Upper lobe of left lung (tissue), 6 donors: ENCODE measurements at places on chromosomes 16 and 17.
A peak's percentile ranks its signal among the peaks of the same experiment; 100 is the strongest.

DNA sequence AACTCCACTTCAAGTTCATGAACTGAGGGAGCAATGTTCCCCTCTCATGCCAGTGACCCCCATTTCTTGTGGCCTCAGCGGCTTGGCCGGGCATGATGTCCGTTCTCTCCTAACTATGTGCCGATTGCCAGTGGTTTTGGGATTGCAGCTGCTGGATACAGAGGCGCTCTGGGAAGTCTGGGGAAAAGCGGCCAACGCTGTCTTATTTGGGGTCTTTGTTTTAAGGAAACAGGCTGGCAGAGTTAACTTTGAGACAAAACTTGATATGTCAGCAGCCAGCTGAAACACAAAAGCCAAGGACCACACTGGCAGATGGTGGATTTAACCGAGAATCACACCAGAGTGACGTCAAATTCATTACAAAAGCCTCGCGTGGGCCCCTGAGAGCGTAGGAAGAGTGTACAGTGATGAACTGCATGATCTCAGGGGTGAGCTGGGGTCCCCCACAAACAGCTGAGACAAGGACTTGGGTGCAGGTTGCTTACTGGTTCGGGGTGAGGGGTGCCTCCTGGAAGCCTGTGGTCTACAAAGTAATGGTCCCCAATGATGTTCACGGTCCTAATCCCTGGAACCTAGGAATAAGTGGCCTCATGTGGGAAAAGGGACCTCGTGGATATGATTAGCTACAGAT, 180.4 kb downstream of the IRF8 start:
- DNase-seq: no peak

DNA sequence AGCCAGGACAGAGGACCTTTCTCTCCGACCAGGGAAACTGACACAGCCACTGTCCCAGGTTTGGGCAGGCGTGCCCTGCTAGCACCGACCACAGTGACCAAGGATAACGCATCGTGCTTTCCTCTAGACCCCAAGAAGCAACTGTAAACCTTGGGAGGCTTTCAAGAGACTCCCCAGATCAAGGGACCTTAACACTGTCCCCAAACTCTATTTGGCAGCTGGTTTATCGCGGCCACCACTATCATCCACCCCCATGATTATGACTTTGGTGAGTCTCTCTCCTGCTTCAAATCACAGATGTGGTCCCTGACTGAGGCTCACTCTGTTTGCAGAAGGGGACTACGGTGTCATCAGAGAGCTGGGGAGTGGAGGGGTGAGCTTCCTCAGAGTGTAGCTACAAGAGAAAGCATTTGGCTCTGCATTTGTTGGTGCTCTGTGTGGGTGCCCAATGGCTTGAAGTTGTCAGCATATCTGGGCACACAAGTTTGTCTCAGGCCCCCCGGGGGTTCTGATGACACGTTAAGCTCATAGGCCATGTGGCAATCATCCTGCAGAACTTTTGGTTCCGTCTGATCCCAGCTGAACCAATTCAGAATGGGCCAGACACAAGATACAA, 408.0 kb downstream of the SLC39A11 start:
- no peak for DNase-seq

DNA sequence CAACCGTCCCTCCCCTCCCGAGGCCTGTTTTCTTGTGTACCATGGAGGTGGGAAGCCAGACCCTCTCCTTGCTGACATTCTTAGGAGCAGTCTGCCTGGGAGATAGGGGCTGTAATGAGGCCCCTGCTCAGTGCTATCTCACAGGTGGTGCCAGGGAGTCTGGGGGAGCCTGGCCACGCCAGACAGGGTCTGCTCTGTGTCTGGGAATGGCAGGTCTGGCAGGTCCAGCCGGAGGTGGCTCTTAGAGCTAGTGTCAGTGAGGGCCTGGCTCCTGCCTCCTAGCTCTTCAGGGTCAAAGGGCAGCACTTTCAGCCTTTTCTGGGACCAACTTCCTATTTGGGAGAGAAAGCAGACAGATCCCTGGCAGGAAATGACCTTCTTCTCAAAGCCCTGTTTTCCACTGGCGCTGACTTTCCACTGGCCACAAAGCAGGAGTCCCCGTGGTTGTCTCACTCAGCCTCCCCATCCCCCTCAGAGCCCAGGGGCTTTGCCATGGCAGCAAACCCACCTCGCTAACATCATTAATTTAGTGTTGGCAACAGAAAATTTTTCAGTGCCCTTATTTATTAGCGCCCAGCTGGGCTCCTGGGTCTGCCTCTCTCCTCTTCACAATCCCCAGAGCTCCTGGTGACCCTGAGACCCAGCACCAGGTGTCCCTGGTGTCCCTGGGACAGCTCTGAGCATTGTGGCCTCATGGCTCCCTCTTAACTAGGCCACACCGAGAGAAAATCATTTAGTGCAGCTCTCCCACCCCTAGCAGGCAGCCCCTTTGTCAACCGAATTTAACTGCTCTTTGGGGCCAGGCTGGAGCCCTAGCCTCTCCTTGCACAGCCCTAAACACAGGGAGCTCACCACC, 24.0 kb upstream of the DOK4 start:
- DNase-seq: no peak

- no peak for DNase-seq
Measured at GRCh38 chr17:39151943-39152818, 744 bp upstream of the PLXDC1 start.

GRCh38 chr16:50314665-50315064, 48.3 kb downstream of the ADCY7 start:
- no peak for DNase-seq

DNA sequence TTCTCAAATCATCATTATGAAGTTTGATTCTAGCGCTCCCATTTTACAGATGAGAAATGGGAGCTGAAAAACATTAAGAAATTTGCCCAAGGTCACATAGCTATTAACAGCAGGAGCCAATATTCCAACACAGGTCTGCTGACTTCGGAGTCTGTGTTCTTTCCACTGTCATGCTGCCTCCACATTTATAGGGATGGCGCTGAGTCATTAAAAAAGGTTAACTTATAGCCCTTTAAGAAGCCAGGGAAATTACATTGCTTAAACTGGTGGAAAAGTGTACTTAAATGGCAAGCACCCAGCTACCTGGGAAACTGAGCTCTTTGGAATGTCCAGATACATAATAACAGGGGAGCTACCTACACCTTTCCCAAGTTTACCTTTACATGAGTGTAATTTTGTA, 65.0 kb downstream of the TBX4 start:
- DNase-seq: no peak

DNA sequence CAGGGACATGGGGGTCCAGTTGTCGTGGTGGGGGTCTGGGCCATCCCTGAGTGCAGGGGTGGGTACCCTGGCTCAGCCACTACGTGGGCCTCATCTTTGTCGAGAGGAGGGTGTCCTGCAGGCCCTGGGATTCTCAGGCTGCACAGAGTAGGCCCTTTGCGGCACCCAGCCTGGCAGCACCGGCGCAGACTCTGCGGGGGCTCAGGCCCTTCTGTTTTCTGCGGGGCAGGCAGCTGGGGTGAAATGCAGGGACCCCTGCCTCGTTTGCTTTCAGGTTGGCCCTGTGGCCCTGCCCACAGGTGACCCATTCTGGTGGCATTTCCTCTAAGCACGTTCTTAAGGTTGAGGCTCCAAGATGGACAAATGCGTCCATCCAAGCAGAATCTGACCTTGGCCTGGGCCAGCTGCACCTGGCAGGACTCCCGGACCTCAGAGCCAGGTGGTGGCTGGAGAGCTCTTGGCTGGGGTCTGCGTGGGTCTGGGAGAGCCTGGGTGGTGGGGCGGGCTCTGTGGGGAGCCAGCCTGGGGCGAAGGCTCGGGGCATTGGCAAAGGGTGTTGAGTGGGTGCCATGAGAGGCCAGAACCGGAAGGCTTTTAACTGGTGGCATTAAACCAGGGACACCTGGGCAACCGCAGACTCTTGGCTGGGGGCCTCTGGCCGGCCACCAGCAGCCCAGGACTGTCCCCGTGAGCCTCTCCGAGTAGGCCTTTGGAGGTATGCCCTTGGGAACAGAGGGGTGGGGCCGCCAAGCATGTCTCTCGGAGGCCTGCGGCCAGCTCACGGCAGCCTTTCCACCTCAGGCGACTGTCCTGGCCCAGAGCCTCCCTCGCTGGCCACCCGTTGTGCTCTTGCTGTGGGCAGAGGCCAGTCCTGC, 16.9 kb downstream of the PRSS27 start:
- DNase-seq: no peak

DNA sequence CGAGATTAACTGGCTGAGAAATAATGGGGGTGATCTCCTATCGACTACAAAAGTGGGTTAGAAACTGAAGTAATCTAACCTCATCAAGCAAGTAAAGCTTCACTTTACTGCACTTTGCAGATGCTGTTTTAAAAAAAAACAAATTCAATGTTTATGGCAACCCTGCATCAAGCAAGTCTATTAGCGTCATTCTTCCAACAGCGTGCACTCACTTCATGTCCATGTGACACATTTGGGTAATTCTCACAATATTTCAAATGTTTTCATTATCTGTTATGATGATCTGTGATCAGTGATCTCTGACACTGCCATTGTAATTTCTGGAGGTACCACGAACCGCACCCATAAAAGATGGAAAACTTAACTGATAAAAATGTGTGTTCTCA, 70.8 kb downstream of the KANSL1 start:
- DNase-seq: no peak

GRCh38 chr17:32802306-32802705, 74.6 kb downstream of the MYO1D start:
- DNase-seq: no peak

- DNase-seq: no peak
Measured at GRCh38 chr16:80164966-80165550, 375.7 kb upstream of the DYNLRB2 start.

- no peak for DNase-seq
Measured at GRCh38 chr16:78778101-78779004, 678.9 kb downstream of the WWOX start.

DNA sequence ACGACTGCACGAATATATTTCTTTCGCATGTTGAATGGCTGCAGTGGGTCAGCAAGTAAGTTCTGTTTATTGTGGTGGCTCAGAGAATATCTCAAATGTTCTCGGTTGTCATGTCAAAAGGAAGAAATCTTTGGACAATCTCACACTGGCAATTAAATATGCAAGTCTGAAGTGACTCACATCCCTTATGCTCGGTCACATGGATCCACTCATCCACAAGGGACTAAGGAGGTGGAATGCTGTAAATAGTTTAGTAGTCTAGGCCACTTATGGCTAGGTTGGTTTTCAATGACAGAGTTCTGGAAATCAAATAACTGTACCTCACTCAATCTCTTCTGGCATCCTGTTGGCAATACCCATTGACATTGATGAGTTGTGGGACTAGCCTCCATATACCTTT, 33.0 kb upstream of the PMP22 start:
- no peak for DNase-seq

DNA sequence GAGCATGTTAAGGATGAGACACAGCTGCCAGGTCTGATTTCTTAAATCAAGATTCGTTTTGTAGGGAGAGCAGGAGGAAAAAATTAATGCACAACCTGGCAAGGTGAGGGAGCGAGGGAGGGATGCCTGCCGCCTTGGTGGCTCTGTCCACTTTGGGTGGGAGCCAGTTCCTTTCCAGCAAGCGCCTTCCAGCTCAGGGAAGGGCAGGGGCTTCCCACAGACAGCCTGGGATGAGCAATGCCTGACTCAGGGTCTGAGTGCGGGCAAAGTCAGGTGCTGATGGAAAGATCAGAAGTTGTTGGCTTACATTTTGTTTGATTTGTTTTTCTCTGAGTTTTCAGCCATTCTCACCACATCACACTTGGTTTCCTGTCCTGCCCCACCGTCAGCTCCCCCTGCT, 220.7 kb downstream of the ENGASE start:
- DNase-seq: no peak

DNA sequence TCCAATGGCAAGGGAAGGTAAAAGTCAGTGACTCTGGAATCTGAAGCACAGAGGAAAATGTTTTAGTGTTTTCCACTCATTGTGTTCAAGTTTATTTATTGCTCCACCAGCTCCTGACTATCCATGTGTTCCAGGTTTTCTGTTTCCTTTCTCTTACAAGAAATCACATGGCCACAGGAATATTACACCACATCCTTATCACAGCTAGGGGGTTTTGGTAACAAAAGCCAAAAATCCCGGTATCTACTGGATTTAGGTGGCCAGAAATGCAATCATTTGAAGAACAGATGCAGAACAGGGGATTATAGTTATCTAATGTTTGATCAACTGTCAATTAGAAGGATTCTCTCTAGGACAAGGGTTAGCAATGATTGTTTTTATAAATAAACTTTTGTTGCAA, 47.9 kb downstream of the STH start:
- no peak for DNase-seq

- no peak for DNase-seq
Measured at GRCh38 chr17:49565948-49566491, 9.7 kb upstream of the NXPH3 start.

- DNase-seq: no peak
Measured at GRCh38 chr16:47258874-47259461, 115.2 kb upstream of the NETO2 start.

GRCh38 chr16:75267631-75268264, 16.3 kb upstream of the BCAR1 start:
- DNase-seq: peak; percentile 84

GRCh38 chr16:88938777-88939244, 38.2 kb downstream of the CBFA2T3 start:
- no peak for DNase-seq

- no peak for DNase-seq
Measured at GRCh38 chr16:69538808-69539207, 27.0 kb upstream of the NFAT5 start.

GRCh38 chr17:79931817-79932309, 92.6 kb upstream of the CBX4 start:
- DNase-seq: peak; percentile 50

DNA sequence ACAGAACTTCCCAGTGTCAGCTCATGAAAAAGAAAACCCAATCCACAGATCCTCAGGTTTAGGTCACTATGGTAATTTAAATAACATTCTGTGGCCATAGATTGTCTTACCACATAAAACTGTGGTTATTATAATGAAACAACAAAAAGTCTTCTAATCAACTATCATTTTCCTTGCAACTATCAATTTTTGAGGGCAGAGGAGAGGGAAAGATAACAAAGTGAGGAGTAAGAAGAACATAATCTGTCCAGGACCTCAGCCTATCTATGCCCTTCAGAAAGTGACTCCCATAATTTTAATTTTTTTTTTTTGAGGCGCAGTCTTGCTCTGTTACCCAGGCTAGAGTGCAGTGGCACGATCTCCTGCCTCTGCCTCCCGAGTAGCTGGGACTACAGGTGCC, 4.0 kb upstream of the GGNBP2 start:
- DNase-seq: no peak

- DNase-seq: no peak
Measured at GRCh38 chr17:58327363-58328194, 1.0 kb downstream of the TSPOAP1 start.
